ENCODE measurements at places on chromosomes 2 and 18.

- DNase-seq, result no peak
Observed at GRCh38 chr2:238155761-238156694, 2.7 kb upstream of the ERFE start.

GRCh38 chr2:196160946-196161345 lies 10.4 kb downstream of the STK17B start:
- no peak for DNase-seq

DNA sequence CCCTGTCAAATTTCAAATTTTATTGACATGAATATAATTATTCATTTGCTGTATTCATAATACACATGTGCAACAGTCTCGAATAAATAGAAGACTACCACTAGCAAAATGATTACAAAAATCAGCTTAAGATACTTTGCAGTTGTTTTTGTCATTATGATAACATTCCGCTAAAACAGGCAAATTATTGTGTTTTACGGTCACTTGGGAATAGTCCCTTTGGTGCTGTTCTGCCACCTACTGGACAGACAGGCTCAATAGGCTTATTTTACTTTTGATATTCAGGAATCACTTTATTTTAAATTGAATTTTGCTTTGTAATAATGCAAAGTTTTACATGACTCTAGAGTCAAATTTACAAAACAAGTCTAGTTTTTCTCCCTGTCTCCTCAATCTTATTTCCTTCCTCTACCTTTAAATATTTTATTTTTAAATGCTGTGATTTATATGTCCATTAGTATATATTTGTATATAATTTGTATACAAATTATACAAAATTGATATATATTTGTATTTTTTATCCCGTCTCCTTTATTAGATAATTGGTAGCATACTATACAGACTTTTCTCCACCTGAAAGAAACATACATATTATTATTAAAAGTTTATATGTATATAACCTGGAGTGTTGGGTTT lies 456.3 kb downstream of the DLGAP1 start:
- DNase-seq, result no peak

DNA sequence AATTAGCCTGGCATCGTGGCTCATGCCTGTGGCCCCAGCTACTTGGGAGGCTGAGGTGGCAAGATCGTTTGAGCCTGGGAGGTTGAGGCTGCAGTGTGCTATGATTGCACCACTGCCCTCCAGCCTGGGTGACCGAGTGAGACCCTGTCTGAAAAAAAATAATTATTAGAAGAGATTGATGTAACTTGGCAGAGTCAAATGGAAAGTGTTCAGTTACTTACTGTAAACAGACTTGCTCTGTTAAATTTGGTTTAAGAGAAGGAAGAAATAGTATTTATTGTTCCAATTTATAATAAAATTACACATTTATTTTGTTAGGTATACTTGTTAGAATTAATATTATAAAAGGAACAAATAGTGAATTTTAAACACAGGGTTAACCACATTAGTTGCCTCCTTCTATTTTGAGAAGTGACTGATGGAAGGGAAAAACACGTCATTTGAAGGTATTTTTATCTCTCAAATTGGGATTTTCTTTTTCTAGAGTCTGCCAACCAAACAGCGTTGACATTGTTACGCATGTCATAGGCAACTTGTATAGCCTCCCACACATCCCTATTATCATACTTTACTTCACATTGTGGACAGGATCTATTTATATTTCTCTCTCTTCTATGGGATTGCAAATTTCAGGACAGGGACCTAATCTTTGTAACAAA lies 118.8 kb upstream of the B3GNT2 start:
- no peak for DNase-seq

- no peak for DNase-seq
Observed at GRCh38 chr2:55843096-55843993, 80.2 kb downstream of the EFEMP1 start.

DNA sequence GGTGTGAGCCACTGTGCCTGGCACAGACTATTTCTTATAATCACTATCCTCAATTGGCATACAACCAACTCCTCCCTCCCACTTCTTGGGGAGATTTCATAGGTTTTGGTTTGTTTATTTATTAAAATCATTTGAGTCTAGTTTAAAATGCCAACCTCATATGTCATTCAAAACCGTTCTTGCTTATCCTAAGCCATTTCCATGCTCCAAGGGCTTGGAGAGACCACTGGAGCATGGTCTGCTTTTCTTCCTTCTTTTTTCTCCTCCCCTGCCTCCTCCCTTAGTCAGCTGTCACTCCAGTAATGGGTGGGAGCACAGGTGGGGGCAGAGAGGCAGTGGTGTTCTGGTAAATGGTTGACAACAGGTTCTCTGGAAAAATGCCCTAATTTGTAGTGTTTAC lies 20.4 kb upstream of the KCNS3 start:
- DNase-seq, result no peak

- no peak for DNase-seq
Observed at GRCh38 chr2:12317814-12318426, 398.8 kb upstream of the TRIB2 start.

GRCh38 chr2:24456599-24457556 lies 34.2 kb upstream of the NCOA1 start:
- DNase-seq, result peak; percentile 5

DNA sequence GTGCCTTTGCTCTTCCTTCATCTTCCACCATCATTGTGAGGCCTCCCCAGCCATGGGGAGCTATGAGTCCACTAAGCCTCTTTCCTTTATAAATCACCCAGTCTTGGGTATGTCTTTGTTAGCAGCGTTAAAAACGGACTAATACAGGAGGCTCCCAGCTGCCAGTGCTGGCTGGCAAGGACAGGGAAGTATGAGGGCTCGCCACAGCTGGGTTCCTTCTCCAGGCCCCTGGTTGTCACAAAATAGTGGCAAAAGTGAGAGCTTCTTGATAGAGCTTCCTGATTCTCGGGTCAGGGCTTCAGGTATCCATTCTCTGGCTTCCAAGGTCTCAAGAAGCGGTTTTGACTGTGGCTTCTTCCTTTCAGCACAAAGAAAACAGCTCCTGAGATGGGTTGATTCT lies 85.0 kb downstream of the ZNF516 start:
- no peak for DNase-seq

DNA sequence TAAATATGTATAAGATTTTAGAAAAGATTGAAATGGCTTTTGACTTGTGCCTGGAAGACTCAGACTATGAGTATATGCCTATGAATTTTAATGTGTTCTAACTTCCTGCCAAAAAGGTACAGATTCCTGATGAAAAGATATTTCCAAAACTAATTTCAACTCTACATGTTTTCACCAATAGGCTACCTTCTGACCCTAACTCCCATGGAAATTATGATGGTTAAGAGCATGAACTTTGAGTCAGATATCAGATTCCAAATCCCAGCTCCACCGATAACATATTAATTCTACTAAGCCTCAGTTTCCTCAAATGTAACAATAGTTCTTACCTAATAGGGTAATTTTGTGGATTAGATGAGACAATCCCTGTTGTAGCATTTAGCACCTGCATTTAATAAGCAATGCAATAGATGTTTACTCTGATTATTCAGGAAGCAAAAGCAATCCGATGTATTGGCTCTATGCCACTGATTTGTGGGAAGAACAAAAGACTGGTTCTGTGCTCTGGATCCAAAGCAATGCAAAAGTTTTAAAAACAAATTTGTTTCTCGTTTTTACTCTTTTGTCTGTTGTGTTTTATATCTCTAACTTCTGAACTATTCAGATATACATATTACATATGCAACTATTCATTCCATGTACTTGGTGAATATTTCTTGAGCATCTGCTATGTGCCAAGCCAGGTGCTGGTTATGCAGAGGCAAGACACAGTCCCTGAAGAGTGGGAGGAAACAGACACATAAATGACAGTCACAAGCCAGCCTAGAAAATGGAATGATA lies 115.4 kb downstream of the GATA6 start:
- DNase-seq, result no peak

GRCh38 chr2:195495966-195496365 lies 161.1 kb upstream of the SLC39A10 start:
- no peak for DNase-seq

GRCh38 chr2:61426267-61426897 lies 44.5 kb downstream of the USP34 start:
- peak; percentile 46 for DNase-seq

DNA sequence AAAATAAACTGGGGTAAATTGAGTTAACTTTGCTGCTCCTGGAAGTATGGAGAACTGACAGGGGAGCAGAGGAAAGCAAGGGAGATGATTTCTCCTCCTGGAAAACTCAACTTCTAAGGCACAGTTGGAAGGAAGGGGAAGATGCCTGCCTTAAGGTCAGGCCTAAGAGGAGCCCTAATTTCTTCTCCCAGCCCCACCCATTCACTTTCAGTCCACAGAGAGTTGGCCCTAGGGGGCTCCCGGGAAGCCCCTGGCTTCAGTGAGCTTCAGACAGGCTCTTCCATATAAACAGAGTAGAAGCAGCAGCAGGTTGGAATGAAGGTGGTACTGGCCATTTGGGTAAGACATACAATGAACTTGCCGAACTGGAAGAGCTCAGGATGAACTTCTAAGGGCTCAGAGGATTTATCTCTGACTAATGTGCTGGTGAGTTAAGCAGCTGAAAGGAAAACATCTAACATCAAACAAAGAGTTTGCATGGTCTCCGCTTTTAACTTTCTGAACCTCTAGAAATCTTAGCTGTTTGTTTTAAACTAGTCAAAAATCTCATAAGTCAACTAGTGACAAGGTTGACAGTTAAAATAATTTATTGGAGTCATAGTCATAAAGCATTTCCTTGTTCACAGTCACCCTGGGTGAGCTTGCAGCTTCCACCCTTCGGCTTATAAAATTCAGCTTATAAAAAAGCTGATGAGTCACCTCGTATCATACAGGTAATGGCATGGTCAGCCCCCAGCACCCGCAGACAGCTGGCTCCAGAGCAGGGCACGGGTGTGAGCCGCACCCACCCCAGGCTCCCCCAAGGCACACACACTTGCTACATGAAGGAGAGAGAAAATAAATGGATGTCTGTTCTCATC lies 9.8 kb downstream of the MALL start:
- DNase-seq, result no peak

DNA sequence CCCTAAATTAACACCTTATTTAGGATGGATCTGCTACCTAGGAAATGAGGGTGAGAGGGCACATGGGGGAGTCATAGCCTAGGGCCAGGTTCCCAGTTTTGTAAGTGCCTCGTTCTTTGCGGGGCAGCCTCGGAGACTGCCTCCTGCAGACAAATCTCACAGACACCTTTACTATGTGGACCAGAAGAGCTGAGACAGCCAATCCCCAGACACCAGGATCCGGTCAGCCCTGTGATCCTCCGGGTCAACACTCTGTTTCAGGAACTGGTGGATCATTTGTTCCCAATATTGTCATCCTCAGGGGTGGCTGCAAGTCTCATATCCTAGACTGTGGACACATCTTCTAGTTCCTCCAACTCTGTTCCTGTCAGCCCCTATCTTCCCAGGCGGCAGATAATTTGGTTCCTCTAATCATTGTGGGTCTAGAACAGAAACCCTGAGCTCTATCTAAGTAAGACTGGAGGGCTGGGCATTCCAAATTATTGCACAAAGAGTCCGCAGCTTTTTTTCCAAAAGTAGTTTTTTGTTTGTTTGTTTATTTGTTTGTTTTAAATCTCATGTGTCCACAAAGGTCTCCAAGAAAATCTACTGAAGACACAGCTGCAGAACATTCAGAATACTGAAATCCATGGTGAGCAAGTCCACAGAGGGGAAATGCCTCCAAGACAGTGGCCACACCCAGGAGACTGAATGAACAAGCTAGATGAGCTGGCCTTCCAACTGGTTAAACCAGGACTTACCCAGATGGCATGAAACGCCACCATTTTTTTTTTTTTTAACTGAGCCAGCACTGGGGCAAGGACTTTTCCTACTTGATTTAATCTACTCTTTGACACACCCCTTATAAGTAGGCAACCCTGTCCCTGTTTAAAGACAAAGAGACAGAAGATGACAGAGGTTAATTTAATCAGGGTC lies 6.2 kb upstream of the GDF7 start:
- DNase-seq, result no peak

GRCh38 chr2:145644820-145645302 lies 1124.9 kb upstream of the ZEB2 start:
- no peak for DNase-seq

GRCh38 chr2:63881205-63881604 lies 39.5 kb downstream of the UGP2 start:
- no peak for DNase-seq

DNA sequence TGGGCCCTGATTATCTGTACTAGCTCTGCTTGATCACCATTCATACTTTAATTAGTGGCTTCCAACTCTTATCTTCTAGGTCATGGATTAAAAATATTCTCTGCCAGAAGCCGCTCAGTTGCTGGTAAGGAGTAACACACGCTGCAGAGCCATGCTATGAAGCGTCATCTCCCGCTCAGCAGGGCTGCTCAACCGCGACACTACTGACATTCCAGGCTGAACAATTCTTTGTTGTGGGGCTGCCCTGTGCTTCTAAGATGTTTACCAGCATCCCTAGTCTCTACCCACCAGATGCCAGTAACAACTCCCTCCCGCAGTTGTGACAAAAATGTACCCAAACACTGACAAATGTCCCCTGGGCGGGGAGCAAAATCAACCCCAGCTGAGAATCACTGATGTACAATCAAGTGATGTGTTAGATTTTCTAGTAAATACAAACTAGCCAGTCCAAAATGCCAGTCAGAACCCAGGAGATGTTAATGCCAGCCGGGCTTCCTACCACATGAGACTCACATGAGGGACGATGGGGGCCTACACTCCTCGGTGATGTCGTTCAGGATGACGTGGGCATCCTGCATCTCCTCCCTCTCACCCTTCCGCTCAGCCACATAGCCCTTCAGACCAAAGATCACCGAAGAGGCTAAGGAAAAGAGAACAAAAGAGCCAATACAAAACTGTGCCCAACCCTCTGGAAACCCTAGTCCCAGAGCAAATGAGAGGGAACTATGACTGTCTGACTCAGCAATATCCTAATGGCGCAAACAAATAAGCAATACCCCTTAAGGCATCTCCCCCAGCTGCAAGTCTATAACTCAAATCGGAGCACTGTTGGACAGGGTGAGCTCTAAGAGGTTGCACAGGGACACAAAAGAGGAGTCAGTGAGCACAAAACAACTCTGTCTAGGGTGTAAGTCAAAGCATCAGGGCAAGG lies 15.6 kb downstream of the ILKAP start:
- no peak for DNase-seq
